ENCODE measurements at places on chromosomes 13 and 19.

DNA sequence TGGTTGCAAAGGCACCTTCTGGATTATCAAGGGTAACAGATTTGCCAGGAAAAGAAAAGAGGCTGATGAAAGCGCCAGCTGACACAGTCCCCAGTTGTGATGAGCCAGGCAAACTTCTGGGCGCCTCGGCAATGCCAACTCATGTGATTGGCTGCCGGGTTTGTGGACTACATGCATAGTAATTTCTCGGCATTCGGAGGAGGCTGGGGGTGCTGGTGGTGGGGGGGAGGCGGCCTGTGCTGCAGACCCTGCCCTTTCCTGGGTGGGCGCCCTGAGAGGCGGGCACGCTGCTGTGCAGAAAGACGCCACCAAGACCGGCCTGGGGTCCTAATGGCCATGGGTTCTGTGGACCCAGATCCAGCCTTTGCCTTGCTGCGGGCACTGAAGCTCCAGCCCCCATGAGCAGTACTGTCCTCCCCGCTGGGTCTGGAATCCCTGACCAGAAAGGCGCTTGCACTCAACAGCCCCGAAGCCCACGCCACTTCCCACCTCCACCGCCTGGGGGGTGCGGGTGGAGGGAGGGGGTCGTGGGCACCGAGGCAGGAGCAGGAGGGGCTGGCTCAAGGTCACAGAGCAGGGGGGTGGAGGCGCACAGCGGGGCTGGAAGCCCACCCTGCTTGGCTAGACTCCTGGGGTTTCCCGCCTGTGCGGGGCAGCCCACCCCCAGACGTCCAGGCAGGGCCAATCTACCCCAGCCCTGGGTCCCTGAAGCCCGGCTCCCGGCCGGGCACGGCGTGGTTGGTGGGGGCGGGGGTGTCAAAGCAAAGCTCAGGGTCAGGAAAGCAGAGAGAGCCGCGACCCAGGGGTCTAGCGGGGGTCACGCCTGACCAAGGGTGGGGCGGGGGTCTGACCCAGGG lies 1.0 kb downstream of the DIRAS1 start:
- DNase-seq = peak; percentile 24

- no peak for DNase-seq
Measured at GRCh38 chr13:39263033-39263432, 224.8 kb downstream of the NHLRC3 start.

GRCh38 chr13:25659091-25659795 lies 287.5 kb downstream of the ATP8A2 start:
- no peak for DNase-seq

GRCh38 chr19:36006955-36007354 lies 1.7 kb downstream of the SYNE4 start:
- no peak for DNase-seq

GRCh38 chr19:51783372-51783771 lies 11.6 kb upstream of the FPR3 start:
- peak; percentile 90 for DNase-seq

GRCh38 chr13:114145256-114145655 lies 12.8 kb upstream of the RASA3 start:
- DNase-seq = no peak

- DNase-seq = no peak
Measured at GRCh38 chr13:92984151-92984550, 242.5 kb upstream of the GPC6 start.

GRCh38 chr13:92963029-92963428 lies 263.6 kb upstream of the GPC6 start:
- DNase-seq = no peak

DNA sequence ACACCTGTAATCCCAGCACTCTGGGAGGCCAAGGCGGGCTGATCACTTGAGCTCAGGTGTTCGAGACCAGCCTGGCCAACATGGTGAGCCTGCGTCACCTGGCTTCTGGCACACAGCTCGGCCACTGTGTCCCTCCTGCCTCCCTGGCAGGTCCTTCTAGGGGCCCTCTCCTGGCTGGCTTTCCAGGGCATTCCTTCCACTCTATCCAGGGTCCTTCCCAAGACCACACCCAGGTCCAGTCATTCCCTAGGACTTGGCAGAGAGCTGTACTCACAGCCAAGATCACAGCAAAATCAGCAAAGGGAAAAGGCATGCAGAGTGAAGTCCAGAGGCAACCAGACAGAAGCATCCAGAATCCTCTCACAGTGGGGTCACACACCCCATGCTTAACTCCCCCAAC lies 9.7 kb upstream of the HSH2D start:
- DNase-seq = no peak

GRCh38 chr13:96994017-96994857 lies at the start of gene OXGR1:
TSS of gene OXGR1 (minus strand) at chr13:96994476. CDS start at chr13:96987759, 6,717 bp downstream.
- no peak for DNase-seq

GRCh38 chr13:102122147-102122546 lies 279.7 kb downstream of the FGF14 start:
- DNase-seq = no peak

DNA sequence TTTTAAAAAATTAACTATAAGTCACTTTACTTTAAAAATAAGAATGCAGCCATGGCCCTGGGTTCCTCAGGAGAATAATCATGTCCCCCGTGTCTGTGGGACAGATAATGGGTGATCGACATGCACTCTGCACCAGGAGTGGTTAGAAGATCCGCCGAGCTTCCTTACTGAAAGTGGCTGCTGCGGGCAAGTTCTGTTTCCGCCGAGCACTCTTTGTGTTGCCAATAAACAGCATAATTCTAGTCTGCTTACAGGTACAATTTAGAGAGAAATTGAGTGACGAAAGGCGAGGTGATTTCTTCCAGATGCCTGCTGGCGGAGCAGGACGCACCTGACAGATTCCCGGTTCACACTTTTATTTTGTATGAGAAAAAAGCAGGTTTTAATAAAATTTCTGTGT lies 139.0 kb downstream of the SOX1 start:
- no peak for DNase-seq

GRCh38 chr13:49366841-49367240 lies 77.0 kb downstream of the CAB39L start:
- DNase-seq = no peak

GRCh38 chr13:108855737-108856387 lies 226.5 kb downstream of the MYO16 start:
- no peak for DNase-seq

DNA sequence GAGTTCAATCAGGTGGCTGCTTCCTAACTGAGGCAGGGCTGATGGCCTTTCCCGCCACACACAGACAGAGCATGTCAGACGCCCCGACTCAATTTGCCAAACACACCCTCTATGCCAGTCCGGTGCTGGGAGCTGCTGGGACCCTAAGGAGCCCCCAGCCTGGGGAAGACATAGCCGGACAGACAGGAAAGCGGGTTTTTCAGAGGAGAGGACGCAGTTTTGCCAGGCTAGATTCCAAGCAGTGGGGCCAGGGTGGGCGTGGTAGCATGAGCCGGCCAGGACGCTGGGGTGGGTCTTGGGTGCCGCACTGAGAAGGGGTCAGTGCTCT lies 19.8 kb downstream of the MAST3 start:
- no peak for DNase-seq

DNA sequence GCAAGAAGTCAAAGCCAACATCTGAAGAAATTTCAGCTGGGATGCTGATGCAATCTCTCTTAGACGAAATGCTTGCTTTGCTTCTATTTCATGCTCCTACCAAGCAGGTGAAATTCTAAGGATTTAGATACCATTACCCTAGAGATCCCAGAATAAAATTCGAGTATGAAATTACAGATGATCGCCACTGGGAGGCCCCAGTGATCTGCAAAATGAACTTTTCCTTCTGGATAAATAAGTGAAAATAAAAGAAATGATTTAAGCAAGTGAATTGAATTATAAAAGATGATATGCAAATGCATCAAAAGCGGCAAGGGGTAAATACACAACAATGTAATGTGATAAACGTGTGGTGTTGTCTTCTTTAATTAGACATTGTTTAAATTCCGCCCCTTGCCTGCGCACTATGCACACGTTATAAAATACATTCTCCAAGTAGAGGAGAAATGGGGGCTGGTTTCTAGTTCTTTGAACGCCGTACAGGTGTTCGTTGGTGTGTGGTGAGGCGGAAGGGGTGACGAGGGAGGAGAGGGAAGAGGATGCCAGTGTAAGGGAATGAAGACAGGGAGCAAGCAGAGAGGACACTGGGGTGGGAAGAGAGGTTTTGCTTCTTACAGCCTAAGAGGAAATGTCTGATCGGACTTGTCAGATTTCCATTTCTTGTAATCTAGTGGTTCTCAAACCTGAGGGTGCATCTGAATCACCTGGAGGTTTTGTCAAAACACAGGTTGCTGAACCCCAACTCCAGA lies 58.0 kb downstream of the ERCC5 start:
- DNase-seq = no peak

DNA sequence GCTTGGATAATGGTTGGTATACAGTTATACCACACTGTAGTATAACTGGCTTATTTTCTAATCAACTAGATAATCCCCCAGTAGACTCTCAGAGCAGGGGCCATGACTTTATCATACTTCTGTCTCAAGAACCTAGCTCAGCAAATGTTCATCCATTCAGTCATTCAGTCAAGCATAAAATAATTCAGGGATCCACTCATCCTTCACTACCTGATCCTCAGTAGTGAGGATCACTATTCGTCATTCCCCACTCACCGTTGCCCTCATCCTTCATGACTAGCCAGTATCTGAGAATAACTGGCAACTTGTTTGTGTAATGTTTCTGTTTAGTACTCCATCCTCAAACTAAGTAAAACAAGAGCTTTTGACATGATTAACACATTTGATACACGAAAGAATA lies 77.6 kb downstream of the TSC22D1 start:
- DNase-seq = no peak

DNA sequence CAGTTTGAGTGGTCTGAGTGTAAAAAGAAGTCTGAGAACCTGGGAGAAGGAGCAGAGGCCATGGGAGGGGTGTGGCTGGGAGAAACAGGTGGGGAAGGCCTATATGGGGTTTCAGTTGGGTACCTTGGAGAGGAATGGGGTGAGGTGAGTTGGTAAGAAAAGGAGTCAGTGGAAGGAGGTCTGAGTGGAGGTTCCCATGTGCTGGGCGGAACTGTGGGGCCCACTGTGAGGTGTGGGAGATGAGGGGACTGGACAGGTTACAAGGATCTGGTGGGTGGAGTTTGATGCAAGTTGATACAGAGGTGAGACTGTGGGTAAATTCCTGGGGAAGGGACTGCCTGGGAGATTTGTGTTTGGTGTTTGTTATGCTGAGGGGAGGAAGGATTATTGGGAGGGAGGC lies 2.1 kb downstream of the ZNF574 start:
- no peak for DNase-seq

- no peak for DNase-seq
Measured at GRCh38 chr19:3961007-3961406, 9.9 kb downstream of the DAPK3 start.

DNA sequence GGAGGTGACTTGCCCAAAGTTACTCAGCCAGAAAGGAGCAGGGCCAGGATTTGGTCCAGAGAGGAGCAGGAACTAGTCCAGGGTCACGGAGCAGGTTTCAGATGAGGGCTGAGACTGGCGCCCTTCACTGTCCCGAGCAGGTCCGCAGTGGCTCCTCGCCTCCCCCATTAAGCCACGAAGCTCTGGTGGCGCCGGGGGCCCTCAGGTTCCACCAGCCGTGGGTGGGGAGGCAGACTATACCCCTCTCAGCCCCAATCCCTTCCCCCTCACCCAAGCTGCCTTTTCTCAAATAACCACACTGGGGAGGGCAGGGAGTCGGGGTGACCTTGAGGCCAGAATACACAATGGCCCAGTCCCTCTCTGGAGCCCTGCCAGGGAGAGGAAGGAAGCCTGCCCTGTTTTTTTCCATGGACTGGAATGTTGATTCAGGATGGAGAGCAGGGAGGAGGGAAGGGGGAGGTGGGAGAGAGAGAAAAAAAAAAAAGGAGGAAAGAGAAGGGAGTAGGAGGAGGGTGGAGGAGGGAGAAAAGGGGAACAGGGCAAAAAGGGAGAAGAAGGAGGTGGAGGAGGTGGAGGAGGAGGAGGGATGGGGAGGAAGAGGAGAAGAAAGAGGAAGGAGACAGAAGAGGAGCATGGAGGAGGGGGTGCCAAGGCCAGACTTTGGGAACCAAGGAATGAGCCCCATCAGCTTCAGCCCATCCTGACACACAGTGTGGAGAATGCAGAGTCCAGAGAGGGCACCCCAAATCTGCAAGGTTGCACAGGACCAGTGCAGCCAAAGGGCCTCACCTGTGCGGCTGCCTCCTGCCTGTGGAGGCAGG lies 19.7 kb downstream of the CEACAM16 start:
- DNase-seq = no peak

DNA sequence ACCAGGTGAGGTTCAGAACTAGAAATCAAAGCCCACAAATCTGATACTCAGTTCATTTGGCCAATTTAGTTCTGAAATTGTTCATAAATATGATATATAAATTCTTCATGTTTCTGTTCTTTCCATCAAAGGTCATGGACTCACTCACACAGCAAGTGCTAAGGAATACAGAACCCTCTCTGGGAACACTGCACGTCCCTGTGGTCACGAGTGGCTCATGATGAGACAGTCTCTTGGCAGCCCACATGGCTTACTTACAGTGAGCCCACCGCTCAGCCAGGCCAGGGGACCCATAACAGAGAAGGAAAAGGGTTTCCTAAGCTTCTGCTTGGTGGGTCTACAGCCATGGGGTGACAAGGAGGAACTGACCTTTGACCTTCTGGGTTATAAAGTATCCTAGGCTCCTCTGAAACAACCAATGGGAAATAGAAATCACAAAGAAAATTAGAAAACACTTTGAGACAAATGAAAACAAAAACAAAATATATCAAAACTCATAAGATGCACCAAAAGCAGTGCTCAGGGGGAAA lies 67.4 kb downstream of the CDADC1 start:
- DNase-seq = no peak

GRCh38 chr13:41458187-41458760 lies 924 bp downstream of the RGCC start:
- peak; percentile 35 for DNase-seq

DNA sequence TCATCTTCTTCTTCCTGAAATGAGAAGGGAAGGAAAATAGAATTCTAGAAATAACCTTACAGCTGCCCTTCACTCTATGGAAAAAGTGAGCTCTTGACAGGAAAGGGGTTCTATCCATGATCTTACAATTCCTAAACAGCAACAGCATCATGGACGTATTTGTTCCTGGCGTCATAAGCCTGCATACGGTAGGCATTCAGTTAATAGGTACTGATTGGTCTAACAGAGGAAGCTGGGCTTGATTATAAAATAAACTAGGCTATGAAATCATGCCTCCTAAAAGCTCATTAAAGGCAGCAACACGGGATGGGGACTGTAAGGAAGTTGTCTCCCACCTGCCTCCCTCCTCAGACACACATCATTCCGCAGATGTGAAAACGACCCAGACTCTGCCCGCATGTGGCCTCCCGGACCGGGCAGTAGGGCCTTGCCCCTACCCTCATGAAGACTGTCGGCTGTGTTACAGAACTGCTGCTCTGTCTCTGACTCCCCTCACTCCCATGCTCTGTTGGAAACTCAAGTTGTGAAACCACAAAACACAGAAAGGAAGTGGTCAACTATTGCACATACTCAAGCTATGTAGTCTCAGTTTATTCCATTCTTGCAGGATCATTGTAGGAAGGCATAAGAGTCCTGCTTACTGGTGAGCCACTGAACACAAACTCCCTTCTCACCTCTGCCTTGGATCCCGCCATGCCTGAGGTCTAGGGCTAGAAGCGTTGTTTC lies 129.8 kb downstream of the DLEU7 start:
- peak; percentile 95 for DNase-seq
